ENCODE measurements at places on chromosomes 11 and 22.

GRCh38 chr11:126945319-126945718 lies 55.3 kb downstream of the KIRREL3 start:
- DNase-seq, result no peak

GRCh38 chr11:30106222-30107181 lies 89.7 kb upstream of the KCNA4 start:
- no peak for DNase-seq

- no peak for DNase-seq
These were observed 301.6 kb upstream of the C11orf87 start for GRCh38 chr11:109120341-109120740.

- DNase-seq, result no peak
These were observed 2.1 kb downstream of the TMPRSS4 start for GRCh38 chr11:118078911-118079411.

- no peak for DNase-seq
These were observed 171.5 kb downstream of the SBF2 start for GRCh38 chr11:10122326-10123197.

GRCh38 chr11:47923667-47924066 lies 56.7 kb upstream of the PTPRJ start:
- DNase-seq, result no peak

DNA sequence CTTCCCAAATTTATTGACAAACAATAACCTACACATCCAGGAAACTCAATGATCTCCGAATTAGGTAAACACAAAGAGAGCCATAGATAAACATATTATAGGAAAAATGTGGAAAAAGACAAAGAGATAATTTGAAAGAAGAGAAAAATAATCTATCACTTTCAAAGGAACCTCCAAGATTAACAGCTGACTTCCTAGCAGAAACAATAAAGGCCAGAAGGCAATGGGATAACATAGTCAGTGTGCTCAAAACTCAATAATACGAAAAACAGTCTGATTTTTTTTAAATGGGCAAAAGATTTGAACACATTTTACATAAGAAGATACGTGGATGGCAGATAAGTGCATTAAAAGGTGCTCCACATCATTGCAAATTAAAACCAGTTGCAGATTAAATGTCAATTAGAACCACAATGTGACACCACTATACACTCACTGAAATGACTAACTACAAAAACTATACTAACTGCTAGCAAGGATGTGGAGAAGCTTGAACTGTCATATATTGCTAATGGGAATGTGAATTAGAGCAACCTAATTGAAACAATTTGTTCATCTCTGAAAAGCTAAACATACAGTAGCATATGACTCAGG lies 300.4 kb downstream of the TMEM135 start:
- DNase-seq, result no peak

- no peak for DNase-seq
These were observed 68.3 kb upstream of the LINC01488 start for GRCh38 chr11:69413015-69413801.

GRCh38 chr11:13160806-13161205 lies 116.8 kb upstream of the BMAL1 start:
- no peak for DNase-seq

GRCh38 chr22:35893698-35894097 lies 134.9 kb downstream of the RBFOX2 start:
- no peak for DNase-seq

DNA sequence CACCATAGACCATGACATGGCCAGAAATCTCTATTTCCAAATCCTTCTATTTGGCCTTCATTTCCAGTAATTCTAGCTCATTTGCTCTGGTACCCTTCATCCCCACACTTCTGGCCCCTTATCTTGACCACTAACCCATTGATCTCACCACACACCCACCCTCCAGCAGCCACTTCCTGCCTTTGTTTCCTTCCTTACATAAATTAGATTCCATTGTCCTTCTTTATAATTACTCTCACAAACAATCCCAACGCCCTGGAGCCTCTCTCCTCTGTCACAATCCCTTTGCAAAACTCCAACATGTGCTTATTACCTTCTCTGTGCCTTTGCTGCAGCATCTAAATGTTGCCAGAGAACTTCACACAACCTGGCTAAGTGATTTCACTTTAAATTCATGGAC lies 14.8 kb downstream of the APLNR start:
- DNase-seq, result no peak

GRCh38 chr11:108167624-108168023 lies 46.3 kb downstream of the ACAT1 start:
- DNase-seq, result no peak
